ENCODE measurements at places on chromosomes 4 and X.
A peak's percentile ranks its signal among the peaks of the same experiment; 100 is the strongest.

DNA sequence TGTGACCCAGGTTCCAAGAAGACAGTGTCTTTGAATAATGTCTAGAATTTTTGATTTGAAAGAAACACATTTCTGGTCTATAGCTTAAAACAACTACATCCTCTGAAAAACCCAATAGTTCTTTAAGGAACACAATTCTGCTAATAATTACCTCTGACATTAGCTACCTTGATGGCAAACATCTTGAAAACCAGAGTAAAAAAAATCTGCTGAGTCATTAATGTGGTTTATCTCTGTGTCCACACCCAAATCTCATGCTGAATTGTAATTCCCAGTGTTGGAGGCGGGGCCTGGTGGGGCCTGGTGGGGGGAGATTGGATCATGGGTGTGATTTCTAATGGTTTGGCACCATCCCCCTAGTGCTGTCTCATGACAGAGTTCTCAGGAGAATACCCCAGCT lies 1233.8 kb downstream of the NLGN4X start:
- DNase-seq, result peak; percentile 0

- DNase-seq, result peak; percentile 88
Observed at GRCh38 chr4:71231129-71232055, 107.4 kb upstream of the SLC4A4 start.

- no peak for DNase-seq
Observed at GRCh38 chr4:177986236-177986635, 544.0 kb upstream of the AGA start.

GRCh38 chr4:139814323-139815015 lies 148.8 kb downstream of the MGST2 start:
- DNase-seq, result no peak

- no peak for DNase-seq
Observed at GRCh38 chr4:31307029-31307428, 586.9 kb downstream of the PCDH7 start.

DNA sequence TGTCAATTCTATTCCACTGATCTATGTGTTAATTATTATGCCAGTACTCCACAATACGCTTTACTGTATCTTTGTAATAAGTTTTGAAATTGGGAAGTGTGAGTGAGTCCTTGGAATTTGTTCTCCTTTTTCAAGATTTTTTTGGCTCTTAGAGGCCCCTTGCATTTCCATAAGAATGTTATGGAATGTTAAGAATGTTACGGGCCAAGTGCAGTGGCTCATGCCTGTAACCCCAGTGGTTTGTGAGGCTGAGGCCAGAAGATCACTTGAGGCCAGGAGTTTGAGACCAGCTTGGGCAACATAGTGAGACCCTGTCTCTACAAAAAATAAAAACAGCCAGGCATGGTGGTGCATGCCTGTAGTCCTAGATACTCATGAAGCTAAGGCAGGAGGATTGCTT lies 167.6 kb upstream of the CXorf66 start:
- no peak for DNase-seq

GRCh38 chr4:128107766-128108165 lies 46.7 kb downstream of the LARP1B start:
- DNase-seq, result no peak

GRCh38 chr4:173930329-173930967 lies 353.0 kb downstream of the FBXO8 start:
- DNase-seq, result no peak

- peak; percentile 1 for DNase-seq
Observed at GRCh38 chrX:40049084-40049641, 48.6 kb downstream of the BCOR start.

DNA sequence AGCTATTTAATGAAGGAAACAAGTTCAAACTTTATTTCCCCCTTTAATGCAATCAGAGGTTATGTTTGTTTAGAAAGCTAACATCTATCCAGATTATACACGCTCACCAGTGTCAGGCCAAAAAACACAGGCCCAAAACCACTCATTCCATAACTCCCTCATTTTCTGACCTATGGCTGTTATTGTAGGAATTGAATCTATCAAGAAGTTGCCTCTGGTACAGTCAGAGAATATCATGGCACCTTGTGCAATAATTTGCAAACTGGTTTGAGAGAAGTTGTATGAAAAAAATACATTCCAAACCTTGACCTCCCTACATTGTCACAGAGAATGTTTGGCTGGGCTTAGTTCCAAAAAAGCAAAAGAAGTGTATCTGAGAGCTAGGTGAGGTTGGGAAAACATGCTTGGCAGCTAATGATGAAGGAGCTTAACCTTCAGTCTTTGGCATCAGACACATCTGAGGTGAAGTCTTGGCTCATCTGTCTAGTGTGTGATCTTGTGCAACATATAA lies 591.0 kb downstream of the ANKRD50 start:
- peak; percentile 90 for DNase-seq

- no peak for DNase-seq
Observed at GRCh38 chr4:186058253-186058979, 10.5 kb upstream of the TLR3 start.

- no peak for DNase-seq
Observed at GRCh38 chrX:78659955-78660354, 827 bp upstream of the RTL3 start.

DNA sequence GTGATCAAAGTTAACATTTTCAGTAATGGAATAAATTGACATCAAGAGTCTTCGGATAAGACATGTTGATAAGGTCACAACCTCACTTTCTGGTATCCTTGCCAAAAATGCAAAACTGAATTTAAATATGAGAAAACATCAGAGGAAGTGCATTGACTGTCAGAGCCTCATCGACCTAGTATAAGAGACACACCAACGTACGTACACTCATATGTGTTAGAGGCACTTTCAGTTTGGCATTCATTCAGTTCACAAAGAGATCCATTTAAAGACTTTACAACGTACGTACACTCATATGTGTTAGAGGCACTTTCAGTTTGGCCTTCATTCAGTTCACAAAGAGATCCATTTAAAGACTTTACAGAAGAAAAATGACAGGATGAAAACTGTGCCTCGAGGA lies 280.3 kb downstream of the INPP4B start:
- DNase-seq, result no peak

GRCh38 chr4:10245751-10246150 lies 129.2 kb upstream of the WDR1 start:
- DNase-seq, result no peak

- DNase-seq, result peak; percentile 78
Observed at GRCh38 chr4:185307136-185307950, 88.4 kb downstream of the LRP2BP start.
